ENCODE measurements at places on chromosomes 2 and 18.

GRCh38 chr2:236818281-236819045, 248.8 kb downstream of the ACKR3 start:
- DNase-seq, result no peak

DNA sequence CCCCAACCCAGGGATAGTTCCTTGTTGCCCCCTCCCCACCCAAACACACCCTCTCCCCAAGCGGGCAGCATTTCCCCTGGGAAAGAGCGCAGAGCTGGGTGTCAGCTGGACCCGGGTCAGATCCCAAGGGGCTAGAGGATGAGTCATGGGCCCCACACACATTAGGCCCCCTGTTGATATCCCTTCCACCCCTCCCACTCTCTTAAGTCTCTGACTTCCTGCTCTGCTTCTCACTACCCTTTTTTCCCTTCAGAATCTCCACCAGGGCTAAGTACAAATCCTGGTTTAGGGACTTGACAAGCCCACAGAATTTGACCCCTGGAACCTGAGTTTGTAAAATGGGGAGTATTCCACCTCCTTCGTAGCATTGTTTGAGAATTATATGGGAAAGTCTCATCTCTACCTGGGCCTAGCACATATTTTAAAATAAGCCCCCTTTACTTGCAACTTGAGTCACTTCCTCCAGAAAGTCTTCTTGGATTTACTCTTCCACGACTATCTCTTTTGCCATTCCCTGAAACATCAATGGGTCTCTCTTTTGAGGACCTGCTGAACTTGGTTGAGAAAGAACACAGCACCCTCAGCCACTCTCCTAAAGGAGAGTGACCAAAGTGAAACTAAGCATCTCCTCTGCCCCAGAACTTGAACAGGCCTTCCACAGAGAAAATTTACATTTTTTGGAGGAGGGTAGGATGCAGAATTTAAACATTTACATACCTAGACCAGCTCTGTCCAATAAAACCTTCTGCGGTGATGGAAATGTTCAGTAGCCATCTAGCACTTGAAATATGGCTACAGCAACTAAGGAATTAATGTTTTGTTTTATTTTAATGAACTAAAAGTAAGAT, 4.7 kb downstream of the RTKN start:
- no peak for DNase-seq

GRCh38 chr2:149877913-149878312, 290.3 kb upstream of the MMADHC start:
- DNase-seq, result no peak

DNA sequence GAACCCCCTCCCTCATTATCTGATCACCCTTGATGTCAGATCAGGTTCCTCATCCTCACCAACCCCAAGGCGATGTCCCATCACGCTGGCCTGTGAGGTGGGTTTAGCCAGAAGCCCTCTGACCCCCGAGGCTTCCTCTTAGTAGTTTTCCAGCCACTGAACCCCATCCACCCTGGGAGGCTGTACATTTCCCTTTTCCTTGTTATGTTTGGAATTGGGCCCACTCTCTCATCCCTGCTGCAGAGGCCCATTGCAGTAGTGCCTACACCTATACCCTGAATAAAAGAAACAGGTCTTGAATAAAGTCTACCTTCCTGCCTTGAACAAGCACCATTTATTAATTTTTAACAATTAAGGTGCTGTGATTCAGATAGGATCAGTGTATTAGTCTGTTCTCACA, 80.1 kb downstream of the NCAPH start:
- no peak for DNase-seq

- no peak for DNase-seq
Measured at GRCh38 chr2:221135699-221136098, 436.4 kb downstream of the EPHA4 start.

DNA sequence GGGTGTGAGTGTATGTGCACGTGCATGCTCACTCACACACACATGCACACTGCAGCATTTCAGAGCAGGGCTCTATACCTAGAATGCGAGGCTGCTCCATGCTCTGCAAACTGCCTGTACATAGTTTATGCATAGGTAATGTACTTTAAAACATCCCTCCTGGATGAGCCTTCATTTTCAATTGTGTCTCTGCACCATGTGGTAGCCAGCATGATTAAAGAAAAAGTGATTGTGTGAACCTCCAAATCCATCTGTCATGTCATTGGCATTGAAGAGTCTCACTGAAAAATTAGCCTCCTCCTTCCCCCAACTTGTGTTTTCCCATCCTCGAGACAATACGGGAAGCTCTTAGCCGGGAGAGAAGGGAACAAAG, 120.9 kb upstream of the SPATS2L start:
- DNase-seq, result no peak

DNA sequence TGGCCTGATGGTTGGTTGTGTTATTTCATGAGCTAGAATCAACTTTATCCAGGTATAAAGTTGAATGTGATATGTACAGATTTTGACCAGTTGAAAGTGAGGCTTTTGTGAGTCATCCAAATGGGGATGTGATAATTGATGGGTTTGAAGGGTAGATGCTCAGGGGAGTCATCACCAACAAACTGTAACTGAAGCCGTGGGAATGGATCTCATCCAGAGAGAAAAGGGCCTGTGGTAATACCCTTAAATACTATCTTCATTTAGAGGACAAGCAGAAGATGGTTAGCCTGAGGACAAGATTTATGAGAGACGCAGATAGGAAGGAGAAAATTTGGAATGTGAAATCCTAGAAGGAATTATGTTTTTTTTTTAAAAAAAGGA, 90.5 kb upstream of the MYO3B start:
- no peak for DNase-seq

DNA sequence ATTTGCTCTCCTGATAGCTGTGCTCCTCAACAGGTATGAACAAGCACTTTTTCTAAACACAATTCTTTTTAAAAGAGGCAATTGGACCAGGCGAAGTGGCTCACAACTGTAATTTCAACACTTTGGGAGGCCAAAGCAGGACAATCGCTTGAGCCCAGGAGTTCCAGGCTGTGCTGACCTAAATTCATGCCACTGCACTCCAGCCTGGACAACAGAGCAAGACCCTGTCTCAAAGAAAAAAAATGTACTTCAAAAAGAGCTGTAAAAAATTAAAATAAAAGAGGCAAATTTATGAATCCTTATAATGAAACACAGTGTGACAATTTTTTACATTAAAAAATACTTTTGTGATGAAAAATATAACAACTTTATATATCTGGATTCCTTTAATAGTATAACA, 1.8 kb upstream of the FAM124B start:
- DNase-seq, result no peak

DNA sequence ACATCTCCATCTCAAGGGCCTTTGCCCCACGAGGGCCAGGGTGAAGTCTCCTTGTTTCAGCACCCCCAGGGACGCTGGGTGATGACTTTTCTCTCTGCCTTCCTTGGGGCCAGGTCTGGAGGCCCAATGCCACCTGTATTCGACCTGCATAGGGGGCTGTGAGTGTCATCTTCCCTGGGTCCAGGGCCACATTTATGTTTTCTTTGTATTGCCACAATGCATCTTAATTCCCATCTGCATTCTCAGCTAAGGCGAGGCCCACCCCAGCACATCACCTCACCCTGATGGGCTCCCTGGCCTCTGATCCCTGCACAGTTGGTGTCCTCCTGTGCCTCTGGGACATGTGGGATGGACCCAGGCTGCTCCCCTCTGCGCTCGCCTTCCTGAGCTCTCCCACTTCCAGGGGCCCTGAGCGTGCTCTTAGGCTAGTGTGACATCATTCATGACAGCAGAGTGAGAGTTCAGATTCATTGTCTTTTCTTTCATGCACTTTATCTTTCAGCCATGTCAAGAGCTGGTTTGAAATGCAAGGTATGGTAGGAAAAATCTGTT, 122.0 kb upstream of the COPS8 start:
- no peak for DNase-seq

- DNase-seq, result no peak
Measured at GRCh38 chr2:235542733-235543127, 48.9 kb downstream of the AGAP1 start.

DNA sequence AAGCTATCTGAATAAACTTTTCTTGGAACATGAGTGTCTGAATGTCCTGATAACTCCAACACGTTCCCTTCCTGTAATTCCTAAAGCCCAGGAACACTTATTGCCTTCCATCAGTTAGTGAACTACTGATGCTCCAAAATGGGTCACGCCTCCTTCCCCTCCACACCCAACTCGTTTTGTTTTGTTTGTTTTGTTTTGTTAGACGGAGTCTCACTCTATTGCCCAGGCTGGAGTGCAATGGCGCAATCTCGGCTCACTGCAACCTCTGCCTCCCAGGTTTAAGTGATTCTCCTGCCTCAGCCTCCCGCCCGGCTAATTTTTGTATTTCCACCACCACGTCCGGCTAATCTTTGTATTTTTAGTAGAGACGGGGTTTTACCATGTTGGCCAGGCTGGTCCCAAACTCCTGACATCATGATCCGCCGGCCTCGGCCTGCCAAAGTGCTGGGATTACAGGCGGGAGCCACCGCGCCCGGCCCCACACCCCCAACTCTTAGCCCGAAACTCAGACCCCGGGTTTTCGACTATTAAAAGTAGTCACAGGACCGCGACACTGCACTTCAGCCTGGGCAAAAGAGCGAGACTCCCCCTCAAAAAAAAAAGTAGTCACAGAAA, 774 bp downstream of the IER3IP1 start:
- DNase-seq, result no peak

GRCh38 chr18:58723810-58724602, 52.7 kb downstream of the MALT1 start:
- no peak for DNase-seq

- no peak for DNase-seq
Measured at GRCh38 chr18:12409469-12409868, 1.7 kb downstream of the PRELID3A start.

Measured in stimulated activated CD8-positive, alpha-beta memory T cell treated with anti-CD3 and anti-CD28 coated beads, Interleukin-4, amount 100 ng/mL, for 24 hours (primary cell).